Panc1 (cell line): ENCODE measurements at places on chromosomes 3 and 15. TPM values are rescaled to one million over a fixed set of nuclear protein-coding genes. Genes with fewer than 3 reads are reported as not detected.

Gene FOXL2
- 12.7 TPM for total RNA-seq

Gene CEP63
- total RNA-seq, result 30.5 TPM

Gene SERINC4
- total RNA-seq, result not detected

Gene CLDN1
- total RNA-seq, result 30.9 TPM

- H3K4me1 ChIP-seq, result peaks cover 9% of the 10 kb centered on the region; the same call in 1 of the 2 replicates
- peak within 1 kb of the TSS; percentile 32 for H3K4me3 ChIP-seq
- DNase-seq, result no peak
- no peak within 1 kb of the TSS for H3K27ac ChIP-seq
- no peaks in the 10 kb centered on the region for H3K36me3 ChIP-seq
Measured at GRCh38 chr3:129001101-129001805, at the start of gene EFCC1. TSS of gene EFCC1 (plus strand) at chr3:129001304. CDS start at chr3:129001629, 325 bp downstream.

- no peak overlapping the region for H3K27ac ChIP-seq
- H3K4me1 ChIP-seq, result no peaks in the 10 kb centered on the region
- H3K27me3 ChIP-seq, result no peaks in the 10 kb centered on the region
- no peak for DNase-seq
Measured at GRCh38 chr3:111033470-111034050, 38.1 kb upstream of the NECTIN3 start.

GRCh38 chr15:50278496-50278895 is 13.0 kb upstream of the HDC start:
- no peak for DNase-seq
- no peaks in the 10 kb centered on the region for H3K4me1 ChIP-seq
- no peaks in the 10 kb centered on the region for H3K36me3 ChIP-seq

- no peak for DNase-seq
- H3K36me3 ChIP-seq, result no peaks in the 10 kb centered on the region; the same call in 1 of the 2 replicates
- peak overlapping the region; percentile 94 for H3K27ac ChIP-seq
- H3K4me1 ChIP-seq, result peaks cover 89% of the 10 kb centered on the region
Measured at GRCh38 chr15:70702584-70702983, 60.8 kb downstream of the UACA start.

DNA sequence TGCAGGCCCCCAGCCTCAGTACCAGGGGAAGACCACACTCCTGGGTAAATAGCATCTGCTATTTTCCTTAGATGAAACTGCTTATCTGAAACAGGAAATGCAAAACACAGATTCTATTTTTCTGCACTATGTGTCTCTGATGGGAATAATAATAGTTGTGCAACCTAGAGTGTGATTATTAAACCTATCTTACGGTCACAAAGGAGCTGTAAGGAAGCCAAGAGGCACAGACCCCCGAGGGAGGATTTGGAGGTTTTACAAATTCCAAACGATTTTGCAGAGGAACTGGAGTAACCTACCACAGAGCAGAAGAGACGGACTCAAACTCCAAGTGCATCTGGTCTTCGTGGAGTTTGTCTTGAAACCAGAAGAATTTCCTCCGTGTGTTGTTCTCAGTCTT is 14.1 kb upstream of the APOD start:
- no peak for DNase-seq
- H3K27ac ChIP-seq, result no peak overlapping the region
- H3K4me1 ChIP-seq, result no peaks in the 10 kb centered on the region
- H3K27me3 ChIP-seq, result no peaks in the 10 kb centered on the region

DNA sequence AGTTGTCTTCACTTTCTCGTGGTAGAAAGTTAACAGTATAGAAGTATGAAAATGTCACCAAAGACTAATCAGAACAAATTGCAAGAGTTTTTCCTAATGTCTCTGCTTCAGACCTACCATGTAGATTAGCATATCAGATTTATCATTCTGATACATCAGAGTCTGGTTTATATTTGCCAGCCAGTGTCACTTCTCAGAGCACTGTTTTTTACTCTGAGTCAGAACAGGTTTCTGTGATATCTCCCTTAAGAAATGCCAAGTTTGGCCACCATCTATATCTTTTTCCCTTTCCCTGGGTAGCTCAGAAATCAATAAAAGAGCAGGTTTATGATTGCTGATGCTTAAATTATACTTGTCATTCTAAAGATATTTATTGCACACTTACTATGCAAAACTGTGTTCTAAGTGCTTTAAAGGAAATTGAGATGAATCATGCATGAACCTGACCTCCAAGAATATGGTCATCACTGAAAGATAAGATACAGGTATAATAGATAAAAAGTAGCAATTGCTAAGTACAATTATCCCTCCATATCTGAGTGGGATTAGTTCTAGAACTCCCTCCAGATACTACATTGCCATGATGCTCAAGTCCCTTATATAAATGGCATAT is 672.7 kb upstream of the NAALADL2 start:
- H3K36me3 ChIP-seq, result no peaks in the 10 kb centered on the region
- H3K4me1 ChIP-seq, result no peaks in the 10 kb centered on the region
- no peak overlapping the region for H3K27ac ChIP-seq
- no peaks in the 10 kb centered on the region for H3K27me3 ChIP-seq
- DNase-seq, result no peak
- no peak overlapping the region for H3K4me3 ChIP-seq

- H3K27ac ChIP-seq, result no peak overlapping the region
- no peak for DNase-seq
Measured at GRCh38 chr3:11445883-11446282, 173.7 kb downstream of the ATG7 start.

DNA sequence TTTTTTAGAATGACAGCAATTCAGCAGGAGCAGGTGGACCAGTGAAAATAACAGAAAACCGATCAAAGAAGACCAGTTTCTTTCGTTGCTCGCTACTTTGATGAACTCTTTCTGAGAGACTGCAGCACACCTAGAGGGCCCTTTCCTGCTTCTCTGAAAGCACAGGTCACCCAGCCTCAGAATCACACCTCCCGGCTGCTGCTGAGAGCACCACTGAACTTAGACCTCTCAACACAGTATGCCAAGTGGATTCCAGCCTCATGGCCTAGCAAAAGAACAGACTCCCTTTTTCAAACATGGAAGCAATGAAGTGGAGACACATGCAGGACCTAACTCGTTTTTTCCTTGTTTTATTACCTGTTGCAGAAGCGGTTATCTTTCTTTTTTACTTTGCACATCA is 13.9 kb upstream of the APH1B start:
- no peak overlapping the region for H3K4me3 ChIP-seq
- no peaks in the 10 kb centered on the region; the same call in 1 of the 2 replicates for H3K36me3 ChIP-seq
- no peaks in the 10 kb centered on the region for H3K27me3 ChIP-seq

- no peaks in the 10 kb centered on the region for H3K27me3 ChIP-seq
- no peak overlapping the region for H3K27ac ChIP-seq
- H3K36me3 ChIP-seq, result no peaks in the 10 kb centered on the region
- H3K4me3 ChIP-seq, result no peak overlapping the region
- DNase-seq, result no peak
Measured at GRCh38 chr15:64865998-64866520, 24.3 kb downstream of the PLEKHO2 start.

DNA sequence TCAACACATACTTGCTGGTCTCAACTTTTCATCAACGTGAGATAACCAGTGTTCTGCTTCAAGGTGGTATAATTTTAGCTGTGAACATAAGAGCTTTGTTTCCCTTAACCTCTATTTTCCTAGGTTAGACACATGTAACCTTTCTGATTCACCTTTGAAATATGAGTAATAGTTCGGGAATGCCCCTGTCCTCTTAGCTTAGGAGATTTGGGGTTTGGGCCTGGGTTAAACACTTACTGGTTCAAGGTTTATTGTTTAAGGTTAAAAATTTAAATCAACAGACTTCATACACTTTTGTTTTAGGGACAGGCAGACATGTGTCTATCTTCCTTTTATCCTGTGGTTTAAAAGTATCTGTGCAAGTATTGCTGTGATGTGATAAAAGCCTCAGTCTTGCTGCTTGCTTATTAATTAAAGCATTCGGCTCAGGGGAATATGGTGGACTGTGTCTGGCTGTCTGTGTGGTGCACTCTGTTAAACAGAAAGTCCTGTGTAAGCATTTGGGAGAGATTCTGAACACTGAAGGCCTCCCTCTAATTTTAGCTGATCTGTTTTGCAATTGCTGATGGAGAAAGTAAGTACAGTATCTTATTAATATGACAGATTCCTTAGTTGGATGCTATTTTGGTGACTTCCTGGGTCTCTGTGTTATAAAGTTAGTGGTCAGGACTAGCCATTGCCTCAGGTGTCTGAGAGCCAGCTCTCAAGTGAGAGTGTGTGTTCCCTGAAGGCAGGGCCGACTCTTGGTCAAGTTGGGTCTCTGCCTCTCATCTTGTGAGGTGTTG is 81.8 kb downstream of the USP13 start:
- no peaks in the 10 kb centered on the region for H3K27me3 ChIP-seq
- peaks cover 5% of the 10 kb centered on the region; the same call in 1 of the 2 replicates for H3K36me3 ChIP-seq
- DNase-seq, result no peak
- no peaks in the 10 kb centered on the region for H3K4me1 ChIP-seq
- no peak overlapping the region for H3K4me3 ChIP-seq

GRCh38 chr3:179108086-179108485 is 36.5 kb upstream of the ZMAT3 start:
- H3K27me3 ChIP-seq, result peaks cover 6% of the 10 kb centered on the region; the same call in 1 of the 2 replicates
- no peaks in the 10 kb centered on the region for H3K4me1 ChIP-seq
- no peak overlapping the region for H3K4me3 ChIP-seq
- no peaks in the 10 kb centered on the region for H3K36me3 ChIP-seq
